Mucosa of gallbladder (tissue), 1 donor: ENCODE measurements at places on chromosomes 3 and 15. TPM values are rescaled to one million over a fixed set of nuclear protein-coding genes. Genes with fewer than 3 reads are reported as not detected.

The CLDN16 gene
- 3.2 TPM for total RNA-seq

The CLCN2 gene
- total RNA-seq = 104 TPM

The GOLGA8O gene
- 1.4 TPM for total RNA-seq

The PCLAF gene
- total RNA-seq = 3.0 TPM

The PARP15 gene
- 2.3 TPM for total RNA-seq
